ENCODE measurements at places on chromosomes 4 and X. TPM values are rescaled to one million over a fixed set of nuclear protein-coding genes. Genes with fewer than 3 reads are reported as not detected.

DNA sequence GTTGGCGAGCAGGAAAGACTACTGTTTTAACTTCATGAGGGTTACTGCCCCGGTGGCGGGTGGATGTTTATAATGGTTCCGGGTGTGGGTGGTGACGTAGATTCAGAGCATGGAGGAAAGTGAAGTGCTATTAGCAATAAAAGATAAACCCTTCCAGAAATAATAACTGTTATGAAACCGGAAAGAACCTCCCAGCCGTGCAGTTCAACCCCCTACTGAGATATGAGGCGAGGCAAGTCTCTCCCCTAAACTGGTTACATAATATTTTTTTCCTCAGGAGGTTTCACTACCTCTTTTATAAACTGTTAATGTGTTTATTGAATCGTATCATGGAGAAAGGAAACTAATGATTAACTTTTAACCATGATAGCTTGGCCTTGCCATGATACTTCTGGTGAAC is 33.9 kb upstream of the STIM2 start:
- DNase-seq = no peak

The MAGED4 gene
- total RNA-seq = 4.6 TPM

DNA sequence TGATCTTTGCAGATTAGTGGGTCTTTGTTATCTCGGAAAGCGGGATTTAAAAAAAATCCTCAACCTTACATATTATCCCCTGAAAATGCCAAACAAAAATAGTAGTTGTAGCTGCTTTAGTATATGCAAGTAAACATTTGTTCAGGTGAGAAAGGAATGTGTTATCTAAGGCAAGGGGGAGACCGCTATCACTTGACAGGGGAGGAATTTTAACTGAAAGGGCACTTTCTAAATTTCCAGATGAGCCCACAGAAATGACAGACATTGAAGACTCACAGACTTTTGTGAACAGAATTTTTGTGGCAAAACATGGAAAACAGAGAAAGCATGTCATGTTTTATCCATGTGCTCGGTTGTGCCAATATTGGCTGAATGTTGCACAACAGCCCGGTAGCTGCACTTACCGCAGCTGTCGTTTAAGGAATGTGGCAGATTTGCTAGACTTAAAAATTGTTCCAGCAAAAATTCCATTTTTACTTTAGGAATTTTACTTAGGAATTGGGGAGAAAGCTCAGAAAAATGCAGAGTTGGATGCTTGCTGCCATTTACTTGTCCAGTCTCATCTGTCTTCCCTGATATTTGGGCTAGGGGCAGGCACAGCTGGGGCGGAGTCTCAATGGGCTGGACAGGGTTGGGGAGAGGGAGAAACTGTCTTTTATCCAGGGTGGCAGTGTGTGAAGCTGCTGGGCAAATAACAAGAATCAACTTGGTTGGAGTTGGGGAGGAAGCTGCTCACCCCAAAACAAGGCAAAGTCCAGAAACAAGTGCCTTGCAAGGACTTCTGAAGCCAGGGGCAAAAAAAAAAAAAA is 94.6 kb upstream of the RPS6KA3 start:
- DNase-seq = no peak

The XAGE1A gene
- not detected for total RNA-seq

- no peak for DNase-seq
These were observed 101.7 kb downstream of the RAPGEF2 start for GRCh38 chr4:159204566-159204965.

GRCh38 chrX:54995621-54996020 is 1.6 kb upstream of the PFKFB1 start:
- DNase-seq = no peak

The GAGE1 gene
- not detected for total RNA-seq

DNA sequence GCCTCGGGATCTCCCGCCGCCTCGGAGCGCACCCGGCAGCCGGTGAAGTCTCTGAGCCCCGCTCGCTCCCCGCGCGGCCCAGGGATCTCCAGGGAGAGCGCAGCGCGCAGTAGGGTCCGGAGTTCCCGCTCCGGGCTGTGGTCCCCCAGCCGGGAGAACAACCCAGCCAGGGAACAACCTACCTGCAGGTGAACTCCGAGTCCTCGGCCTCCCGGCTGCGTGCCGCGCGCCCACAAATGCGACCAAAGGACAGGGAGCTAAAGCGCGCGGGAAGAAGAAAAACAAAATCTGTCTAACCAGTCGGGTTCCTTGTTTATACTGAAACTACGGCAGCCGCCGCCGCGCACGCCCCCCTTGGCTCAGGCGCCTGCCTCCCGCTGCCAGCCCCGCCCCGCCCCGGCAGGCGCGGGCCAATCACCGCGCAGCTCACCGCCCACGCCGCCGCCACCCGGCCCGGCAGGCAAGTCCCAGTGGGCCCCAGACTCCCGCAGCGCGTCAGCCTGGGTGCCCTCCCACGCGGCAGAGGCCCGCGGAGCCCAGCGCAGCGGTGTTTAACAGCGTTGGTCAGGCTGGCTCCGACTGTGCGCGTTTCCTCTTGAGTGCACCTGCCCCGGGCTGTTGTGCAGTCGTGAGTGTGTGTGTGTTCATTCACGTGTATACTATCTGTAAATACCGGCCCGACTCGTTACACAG is at the start of gene RASGEF1B:
Gene RASGEF1B, minus strand, starts transcription at position 320 of the 693 bp plus-strand sequence. CDS start 12,399 bp downstream, outside the sequence.
- no peak for DNase-seq

The ESX1 gene
- not detected for total RNA-seq

The TRIML2 gene
- total RNA-seq = 9.6 TPM

DNA sequence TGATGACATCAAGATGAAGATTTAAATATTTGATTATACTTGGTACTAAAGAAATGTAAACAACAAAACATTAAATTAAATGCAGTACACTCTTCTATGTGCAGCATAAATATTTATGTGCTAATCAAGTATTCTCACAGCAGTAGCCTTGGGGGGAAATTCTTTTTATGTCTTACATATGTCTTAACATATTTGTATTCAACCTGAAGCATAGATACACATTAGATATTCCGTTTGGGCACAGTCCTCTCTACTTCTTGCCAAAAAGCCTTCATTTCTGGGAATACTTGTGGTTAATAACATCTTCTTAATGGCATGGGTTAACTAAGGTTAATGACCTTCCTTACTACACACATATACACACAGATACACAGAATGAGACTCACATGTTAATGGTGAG is 19.8 kb downstream of the TMPRSS11F start:
- no peak for DNase-seq

GRCh38 chr4:177190995-177191580 is 118.6 kb upstream of the NEIL3 start:
- DNase-seq = no peak

DNA sequence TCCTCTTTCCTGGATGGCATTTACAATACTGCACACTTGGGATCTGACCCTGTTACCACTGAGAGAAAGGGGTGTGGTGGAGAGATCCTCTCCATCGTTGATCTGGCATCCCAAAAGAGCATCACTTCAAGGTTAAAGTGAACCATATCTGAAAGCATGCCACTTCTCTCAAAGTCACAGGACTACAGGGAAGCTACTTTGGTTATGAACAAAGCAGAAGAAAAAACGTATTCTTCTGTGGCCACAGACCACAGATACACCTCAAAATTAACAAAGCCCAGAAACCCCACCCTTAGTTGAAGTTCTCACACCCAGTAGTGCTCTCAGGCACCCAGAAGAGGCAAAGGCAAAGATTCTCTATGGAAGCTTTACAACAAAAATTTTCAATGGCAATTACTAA is 108.3 kb downstream of the JADE1 start:
- DNase-seq = no peak

DNA sequence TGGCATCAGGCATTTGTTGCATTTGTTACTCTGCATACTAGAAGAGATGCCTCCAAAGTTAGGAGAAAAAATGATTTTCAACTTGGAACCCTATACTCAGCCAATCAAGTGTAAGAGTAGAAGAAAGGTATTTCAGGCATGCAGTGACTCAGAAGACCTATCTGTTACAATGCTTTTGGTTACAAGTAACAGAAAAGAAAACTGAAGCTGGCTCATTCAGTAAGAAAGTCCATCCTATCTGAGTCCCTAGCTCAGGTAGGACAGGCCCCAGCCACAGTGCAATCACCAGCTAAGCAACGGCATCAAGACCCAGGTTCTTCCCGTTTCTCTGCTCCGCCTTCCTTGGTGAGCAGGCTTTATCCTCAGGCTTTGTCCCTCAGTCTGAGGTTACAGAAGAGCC is 23.3 kb downstream of the MECP2 start:
- no peak for DNase-seq

DNA sequence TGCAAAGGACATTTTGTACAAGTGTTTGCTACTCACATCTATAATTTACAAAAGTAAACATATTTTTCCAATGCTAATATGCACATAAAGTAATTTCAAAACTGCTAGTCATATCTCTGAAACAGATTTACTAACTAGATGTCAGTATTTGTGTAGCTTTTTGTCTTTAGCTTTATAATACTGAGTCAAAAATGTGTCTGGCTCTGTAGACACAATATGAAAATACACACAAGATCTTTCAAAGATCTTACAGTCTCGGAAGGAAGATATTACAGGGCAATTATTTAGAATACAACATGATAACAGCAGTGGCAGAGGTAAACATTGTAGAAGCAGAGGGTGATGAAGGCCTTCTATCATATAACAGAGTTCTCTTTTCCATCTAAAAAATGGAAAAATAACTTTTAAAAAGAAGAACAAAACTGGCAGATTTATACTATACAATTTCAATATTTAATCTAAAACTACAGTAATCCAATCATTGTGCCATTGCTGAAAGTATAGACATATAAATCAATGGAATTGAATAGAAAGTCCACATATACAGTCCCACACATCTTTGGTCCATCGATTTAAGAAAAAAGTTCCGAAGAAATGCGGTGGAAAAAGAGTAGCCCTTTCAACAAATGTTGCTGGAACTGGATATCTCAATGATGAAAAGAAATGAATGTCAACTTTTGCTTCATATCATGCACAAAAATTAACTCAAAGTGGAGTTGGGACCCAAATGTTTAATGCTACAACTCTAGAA is 29.4 kb downstream of the ARAP2 start:
- no peak for DNase-seq

GRCh38 chr4:2689825-2690700 is 66.1 kb downstream of the TNIP2 start:
- no peak for DNase-seq

DNA sequence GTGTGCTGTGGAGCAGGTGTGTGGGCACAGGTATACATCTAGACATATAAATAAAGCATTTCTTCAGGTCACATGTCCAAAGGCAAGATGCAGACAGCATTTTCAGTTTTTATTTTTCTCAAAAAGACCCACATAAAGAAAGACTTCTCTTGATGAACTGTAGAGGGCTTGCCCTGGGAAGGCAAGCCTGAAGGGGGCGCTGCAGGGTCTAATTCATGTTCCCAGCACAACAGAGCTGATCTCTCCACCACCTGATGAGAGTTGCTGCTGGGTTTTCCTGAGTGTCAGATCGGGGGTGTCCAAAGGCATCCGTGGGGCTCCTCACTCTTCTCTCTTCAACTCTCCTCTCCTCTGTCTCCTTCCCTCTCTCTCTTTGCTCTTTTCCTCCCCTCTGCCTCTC is 26.6 kb downstream of the ADRA2C start:
- no peak for DNase-seq

DNA sequence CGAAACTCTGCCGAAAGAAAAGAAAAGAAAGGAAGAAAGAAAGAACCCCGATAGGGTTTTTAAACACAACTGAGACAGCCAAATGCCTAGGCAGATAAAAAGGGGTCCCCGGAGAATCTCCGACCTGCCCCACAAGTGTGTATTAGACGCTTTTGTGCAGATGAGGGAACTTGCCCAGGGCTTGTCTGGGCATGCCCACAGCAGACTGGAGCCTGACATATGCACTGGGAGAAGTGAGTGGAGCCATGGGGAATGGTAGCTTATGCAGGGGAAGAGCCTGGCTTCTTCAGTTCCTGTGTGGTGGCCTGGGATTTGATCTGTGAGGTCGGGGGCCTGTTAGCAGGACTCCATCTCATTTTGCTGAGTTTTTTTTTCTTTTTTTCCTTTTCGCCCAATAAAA is 199.0 kb downstream of the GPC3 start:
- no peak for DNase-seq

The GRXCR1 gene
- total RNA-seq = not detected

DNA sequence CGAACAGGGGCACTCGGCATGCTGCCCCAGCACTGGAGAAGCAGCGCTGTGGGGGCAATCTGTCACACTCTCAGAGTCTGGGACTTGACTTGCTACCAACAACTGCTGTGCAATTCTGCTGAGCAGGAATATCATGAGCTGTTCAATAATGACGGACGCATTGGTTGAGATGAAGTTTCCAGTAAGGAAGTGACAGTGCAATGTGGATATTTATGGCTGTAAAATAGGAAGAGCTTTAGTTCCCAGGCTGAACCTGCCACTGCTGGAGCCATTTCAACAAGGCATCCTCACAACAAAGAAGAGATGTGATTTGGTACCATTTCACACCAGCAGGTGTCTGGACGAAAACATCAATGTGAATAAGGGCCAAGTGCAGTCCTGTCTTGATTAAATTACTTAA is 24.2 kb downstream of the CHST7 start:
- no peak for DNase-seq

- DNase-seq = no peak
These were observed 19.1 kb upstream of the KIAA0232 start for GRCh38 chr4:6763330-6763851.

DNA sequence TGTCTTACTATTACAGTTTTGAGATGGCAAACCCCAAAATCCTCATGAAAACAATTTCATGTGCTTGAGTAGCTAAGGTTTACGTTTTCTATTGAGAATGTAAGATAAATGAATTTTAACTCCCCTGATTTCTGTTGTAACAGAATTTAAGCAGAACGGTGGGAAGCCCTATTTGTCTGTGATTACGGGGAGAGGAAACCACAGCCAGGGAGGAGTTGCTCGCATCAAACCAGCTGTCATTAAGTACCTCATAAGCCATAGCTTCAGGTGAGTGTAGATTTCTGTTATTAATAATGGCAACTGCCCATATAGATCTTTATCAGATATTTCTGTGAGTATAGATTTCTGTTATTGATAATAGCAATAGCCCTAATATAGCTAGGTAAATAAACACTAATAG is 44.2 kb upstream of the RHOH start:
- no peak for DNase-seq

DNA sequence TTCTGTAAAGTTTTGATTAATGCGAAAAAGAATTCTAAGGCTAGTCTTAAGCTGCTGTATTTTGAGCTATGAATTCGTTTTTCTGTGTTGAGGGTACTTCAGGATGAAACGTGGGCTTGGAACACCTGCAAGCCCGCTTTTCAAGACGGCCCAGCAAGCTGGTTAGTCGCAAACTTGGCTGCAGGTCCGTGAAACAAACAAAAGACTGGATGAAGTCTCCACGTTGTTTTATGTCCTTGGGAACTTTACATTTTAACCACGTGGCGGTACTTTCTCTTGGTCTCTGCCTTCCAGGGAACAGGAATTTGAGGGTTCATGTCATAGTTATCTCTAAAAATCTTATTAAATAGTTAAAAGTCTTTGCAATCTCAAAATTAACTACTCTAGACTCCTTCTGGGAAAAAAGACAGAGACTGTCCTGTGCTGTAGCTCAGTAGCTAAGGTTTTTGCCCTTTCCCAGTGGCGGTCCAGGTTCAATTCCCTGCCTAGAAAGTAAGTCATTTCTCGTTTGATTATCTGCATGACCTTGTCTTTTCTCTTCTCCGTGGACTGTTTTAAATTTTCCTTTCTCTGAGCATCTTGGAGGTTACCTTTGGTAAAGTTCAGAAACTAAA is 21.0 kb downstream of the TENM3 start:
- no peak for DNase-seq
